ACHN (cell line): ENCODE measurements at places on chromosomes 3 and 15.

DNA sequence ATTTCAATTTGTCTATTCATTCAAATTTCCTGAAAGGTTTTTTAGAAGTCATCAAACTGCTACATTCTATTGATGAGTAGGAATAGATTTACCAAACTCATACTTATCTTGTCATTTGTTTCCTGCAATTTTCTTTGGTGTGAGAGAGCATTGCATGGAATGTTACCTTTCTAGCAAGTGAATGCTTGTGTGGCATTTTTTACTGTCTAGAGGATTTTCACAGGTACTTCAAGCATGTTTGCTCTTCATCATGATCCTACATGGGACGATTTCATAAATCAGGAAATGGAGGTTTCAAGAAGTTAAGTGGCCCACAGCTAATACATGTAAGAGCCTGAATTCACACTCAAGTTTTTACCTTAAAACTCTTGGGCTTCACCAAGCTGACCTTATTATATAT is 26.1 kb downstream of the TGFBR2 start:
- DNase-seq, result no peak

DNA sequence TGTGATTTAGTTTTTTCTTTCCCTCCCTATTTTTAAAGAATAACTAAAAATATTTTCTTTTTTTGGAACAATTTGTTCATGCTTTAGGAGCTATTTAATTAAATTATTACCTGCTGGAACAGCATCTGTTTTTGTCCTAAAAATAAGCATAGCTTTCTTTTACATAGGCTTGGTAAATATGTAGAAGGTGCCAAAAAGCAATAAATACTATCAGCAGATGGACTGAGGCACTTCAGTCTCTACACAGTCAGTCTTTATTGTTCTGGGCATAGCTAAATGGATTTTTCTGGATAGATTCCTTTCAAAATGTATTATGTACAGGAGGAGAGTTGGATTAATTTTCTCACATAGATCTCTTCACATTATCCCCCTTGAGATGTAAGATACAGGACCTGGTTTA is 223.5 kb downstream of the NAALADL2 start:
- DNase-seq, result no peak

GRCh38 chr15:52537459-52537858 is 8.8 kb upstream of the MYO5A start:
- no peak for DNase-seq

GRCh38 chr3:141499284-141499683 is 12.5 kb downstream of the RASA2 start:
- no peak for DNase-seq

DNA sequence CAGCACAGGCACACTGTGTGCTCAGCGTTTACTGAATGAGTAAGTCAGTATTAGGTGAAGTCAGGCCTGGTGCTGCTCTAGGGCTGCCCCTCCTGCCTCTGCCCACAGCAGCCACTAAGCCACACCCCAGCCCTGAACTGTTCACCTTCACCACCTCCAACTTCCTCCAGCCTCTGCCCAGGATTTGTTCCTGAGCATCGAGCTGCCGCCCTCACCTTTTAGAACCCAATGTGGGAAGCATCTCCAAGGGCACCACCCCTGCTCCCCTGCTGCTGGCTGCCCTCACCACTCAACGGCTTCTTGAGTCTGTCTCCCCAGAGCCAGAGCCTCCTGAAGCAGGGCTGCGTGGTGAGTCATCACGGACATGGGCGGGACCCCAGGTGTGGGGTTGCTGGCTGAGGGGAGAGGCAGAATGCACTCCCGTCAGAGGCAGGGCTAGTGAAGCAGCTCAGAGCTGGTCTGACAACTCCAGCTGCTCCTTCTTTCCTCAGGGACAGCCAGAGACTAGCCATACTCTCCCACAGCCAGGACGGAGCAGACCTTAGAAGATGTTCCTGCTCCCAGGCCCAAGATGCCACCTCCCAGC is 5.8 kb downstream of the HYAL2 start:
- peak; percentile 88 for DNase-seq

DNA sequence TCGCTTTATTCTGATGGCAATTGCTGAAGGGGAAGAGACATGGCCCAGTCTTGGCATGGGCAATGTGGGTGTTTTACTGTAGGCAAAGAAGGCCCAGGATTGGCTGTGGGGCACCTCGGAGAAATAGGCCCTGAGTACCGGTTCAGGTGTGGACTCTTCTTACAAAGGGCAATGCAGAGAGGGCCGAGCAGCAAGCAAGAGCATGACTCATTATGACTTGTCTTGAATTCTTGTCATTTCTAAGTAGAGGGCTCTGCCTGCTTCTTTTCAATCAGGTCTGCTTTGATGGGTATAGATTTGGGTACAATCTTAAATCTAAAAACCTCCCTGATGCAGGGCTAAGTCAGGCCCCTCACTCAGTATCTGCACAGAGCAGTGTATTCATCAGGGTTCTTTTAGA is 14.8 kb upstream of the BUB1B start:
- peak; percentile 54 for DNase-seq

- peak; percentile 88 for DNase-seq
These were observed 26.4 kb upstream of the ATP8B4 start for GRCh38 chr15:50145451-50145872.

- DNase-seq, result no peak
These were observed 66.3 kb downstream of the ISG20 start for GRCh38 chr15:88704791-88705768.

DNA sequence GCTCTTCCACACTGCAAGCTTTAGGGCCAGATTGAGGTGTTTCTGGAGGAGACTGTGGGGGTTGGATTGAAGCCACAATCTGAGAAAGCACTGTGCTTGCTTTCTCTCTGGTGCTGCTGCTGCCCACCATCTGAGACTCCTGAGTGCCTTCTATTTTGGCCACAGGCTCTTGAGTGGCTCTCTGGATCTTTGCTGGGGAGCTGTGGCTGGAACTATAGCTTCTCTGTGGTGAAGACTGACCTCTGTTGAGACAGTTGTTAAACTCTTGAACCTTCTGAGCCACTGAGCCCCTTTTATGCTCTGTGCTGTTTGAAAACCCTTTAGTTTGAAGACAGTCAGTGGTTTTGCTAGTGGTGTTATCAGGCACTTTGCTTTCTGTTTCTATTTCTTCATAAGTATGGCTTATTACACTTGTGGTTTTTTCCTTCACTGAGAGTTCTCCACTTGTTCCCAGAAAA is 108.7 kb upstream of the TSPAN3 start:
- no peak for DNase-seq

- peak; percentile 41 for DNase-seq
These were observed 39.7 kb upstream of the GADL1 start for GRCh38 chr3:30934208-30934550.

DNA sequence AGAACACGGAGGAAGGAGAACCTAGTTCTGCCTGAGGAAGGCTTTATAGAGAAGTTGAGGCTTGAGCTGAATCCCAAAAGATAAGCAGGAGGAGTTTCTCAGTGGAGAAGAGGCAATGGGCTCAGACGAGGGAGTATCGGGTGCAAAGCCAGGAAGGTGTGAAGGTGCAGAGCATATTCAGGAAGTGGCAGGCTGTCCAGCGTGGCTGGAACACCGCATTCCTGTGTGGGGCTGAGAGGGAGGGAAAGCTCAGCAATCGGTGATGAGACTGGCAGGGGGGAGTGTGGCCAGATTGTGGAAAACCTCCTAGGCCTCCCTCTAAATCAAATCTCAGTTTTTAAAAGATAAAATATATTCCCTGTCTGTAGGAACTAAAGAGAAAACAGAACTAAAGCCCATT is 63.0 kb downstream of the ARHGAP31 start:
- DNase-seq, result no peak

DNA sequence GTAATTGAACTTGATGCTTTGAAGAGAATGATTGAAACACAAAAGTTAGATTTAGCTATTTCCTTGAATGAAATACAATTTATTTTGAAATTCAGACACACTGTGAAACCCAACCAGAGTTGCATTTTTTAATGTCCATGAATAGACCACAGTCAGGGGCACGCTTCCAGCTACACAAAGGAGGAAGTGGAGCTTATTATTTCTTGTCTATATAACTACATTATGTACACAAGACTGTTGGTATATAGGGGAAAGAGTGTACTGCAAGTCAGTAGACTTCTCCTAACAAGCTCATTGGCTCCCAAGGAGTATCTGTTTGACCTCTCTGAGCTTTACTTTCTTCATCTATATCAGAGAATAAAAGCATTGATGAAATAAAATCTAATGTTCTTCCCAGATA is 326.2 kb downstream of the RYR3 start:
- no peak for DNase-seq

- DNase-seq, result peak; percentile 69
These were observed 18.6 kb upstream of the TICRR start for GRCh38 chr15:89556413-89557262.

DNA sequence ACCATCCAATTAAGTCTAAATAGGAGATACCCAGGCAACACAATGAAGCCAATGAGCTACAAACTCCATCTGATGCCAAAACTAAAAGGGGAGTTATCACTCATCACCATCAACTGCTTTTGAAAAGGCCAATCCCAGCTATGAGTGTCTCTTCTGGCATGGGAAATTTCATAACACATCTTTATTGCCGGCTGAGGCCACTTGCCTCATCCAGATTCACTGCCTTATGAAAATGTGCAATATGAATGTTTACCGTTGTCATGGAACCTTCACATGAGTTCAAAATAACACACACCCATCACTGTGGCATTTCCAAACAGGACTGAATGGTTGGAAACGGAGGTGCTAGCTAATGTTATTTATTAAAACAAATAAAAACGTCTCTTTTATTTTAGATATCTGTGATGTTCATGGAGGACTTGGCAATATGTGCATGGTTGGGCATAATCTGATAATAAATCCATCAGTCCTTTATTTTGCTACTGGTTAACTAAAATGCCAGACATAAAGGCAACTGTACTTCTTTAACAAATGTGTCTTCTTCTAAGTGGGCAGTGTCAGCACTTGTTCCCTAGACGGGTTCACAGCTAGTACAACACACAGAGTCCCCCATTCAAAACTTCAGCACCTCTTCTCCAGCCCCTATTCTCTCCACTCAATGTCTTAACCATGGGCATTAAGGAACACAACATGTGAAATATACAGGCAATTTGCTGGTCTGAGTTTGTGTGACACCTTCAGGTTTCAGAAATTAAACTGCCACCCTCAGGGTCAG is 143.9 kb downstream of the MAGI1 start:
- DNase-seq, result no peak
